ENCODE measurements at places on chromosomes 11 and 22.

GRCh38 chr11:24422376-24422775 is 74.5 kb upstream of the LUZP2 start:
- DNase-seq = no peak

GRCh38 chr22:47392729-47393128 is 630.3 kb downstream of the TBC1D22A start:
- no peak for DNase-seq

- DNase-seq = no peak
Measured at GRCh38 chr11:102061276-102061675, 14.0 kb downstream of the CFAP300 start.

DNA sequence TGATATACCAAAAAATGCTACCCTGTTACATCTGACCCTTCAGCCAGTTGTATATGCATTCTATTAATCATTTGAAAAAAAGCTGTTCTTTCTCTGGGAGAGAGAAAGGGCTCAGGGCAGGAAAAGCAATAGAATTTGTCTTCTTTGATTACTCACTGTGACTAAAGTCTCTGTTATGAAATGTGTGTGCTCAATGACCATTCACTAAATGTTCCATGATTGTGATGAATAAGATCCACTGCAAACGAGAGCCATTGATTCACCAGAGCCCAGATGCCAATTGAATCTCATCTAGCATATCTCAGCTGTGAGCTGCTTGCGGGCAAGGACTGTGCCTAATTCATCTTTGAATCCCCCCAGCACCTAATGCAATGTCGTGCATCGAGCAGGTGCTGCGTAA is 184.3 kb downstream of the OPCML start:
- DNase-seq = no peak

GRCh38 chr11:2929531-2929949 is 320 bp upstream of the PHLDA2 start:
- no peak for DNase-seq

- DNase-seq = no peak
Measured at GRCh38 chr11:73716153-73717056, 44.5 kb downstream of the RAB6A start.

DNA sequence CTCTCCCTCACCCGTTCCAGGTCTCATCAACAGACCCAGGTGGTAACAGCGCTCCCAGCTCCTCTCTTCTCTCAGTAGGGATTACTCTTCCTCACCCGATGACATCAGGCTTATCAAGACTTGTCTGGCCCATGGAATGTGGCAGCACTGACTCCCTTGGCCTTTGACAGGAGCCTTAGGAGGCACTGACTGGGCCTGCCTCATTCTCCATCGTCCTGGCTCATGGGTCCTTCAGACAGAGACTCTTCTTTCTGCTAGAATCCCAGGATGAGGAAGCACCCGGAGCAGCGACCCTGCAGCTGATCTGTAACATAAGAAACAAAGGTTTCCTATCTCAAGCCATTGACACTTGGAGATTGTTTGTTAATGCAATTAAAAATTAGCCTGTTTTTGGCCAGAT is 1063.6 kb downstream of the TBC1D22A start:
- no peak for DNase-seq

DNA sequence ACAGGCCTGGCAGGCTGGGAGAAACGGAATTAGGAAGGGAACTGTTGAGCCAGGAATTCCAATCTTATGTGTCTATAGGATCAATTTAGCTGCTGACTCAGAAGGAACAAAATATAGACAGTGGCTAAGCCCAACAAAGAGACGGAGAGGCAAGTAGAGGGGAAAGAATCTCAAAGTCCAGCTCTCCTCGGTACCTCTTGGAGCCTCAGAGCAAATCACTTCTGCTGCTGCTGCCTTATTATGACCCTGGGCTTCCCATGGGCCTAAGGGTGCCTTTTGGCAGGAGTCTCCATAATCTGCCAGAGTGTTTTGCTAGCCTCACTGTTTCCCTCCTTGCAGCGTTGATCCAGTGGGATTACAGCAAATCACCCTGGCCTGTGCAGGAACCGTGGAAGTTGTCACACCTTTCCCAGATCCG is 31.7 kb downstream of the PAX6 start:
- DNase-seq = no peak

DNA sequence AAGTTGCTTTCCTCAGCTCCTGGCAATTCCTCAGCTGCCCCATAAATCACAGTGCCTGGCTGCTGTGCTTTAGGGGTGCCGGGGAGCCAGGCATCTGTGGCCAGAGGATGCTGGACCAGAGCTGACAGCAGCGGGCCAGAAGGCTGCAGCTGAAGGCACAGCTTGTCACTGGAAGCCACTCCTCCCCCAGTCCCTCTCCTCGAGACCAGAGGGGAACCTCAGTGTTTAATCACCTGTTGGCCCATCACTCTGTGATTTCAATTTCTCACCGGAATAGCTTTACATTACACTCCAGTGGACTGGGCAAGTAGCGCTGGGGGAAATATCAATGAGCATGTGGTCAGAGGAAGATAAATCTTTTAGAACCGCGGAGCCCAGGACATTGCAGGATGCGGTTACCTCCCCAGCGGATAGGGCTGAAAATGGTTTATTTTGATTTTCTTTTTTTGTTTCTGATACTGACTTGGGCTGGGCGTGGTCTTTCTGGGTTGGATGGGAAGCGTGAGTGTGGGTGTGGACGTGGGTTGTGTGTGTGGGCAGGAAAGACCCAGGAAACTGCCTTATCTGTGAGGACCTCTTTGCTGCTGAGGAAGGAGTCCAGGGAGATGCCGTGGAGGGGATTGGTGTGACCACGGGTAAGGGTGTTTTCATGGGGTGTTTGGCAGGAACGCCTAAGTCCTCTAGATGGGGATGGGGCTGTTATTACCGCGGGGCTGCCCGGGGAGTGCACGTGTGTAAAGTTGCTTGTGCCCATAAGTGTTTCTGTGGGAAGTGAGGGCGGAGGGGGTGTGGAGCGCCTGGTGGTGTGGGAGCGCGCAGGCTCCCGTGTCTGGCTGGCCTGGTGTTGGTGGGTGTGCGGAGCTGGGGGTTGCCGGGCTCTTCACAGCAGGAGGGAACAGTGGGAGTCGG is 4.0 kb downstream of the DAGLA start:
- no peak for DNase-seq

DNA sequence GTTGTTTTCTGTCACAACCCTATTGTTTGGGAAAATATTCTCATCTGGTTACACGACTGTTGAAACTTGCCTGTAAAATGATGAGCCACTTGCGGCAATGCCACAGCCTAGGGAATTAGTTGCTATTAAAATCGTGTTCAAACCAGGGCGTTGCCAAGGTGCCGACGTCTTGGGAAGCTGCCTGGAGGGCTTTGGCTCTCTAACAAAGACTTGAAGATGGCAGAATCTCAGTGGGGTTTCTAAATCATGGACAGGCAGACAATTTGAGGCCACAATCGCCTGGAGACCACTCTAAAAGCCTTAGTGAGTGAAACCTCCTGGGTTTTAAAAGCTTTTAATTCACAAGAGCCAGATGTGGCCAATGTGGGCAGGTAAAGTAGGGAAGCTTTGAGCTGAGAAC is 117.2 kb upstream of the BMAL1 start:
- DNase-seq = no peak

GRCh38 chr11:70031631-70032469 is 46.3 kb upstream of the ANO1 start:
- DNase-seq = no peak

DNA sequence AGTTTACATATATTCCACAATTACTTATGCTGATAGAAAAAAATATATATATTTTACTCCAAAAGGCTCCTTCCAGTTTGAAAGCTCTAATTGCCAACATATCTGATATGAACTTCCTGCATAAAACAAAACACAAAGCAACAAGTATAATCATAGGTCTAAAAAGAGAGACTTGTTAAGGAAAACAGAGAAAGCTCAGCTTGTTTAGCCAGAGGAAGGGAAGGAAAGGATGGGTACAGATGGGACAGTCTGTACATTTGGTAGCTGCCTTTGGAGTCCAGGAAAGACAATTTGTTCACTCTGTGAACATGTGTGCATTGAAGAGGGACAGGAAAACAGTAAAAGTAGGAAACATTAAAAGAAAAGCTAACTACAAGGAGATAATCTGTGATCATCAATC is 45.7 kb upstream of the AKIP1 start:
- DNase-seq = no peak

DNA sequence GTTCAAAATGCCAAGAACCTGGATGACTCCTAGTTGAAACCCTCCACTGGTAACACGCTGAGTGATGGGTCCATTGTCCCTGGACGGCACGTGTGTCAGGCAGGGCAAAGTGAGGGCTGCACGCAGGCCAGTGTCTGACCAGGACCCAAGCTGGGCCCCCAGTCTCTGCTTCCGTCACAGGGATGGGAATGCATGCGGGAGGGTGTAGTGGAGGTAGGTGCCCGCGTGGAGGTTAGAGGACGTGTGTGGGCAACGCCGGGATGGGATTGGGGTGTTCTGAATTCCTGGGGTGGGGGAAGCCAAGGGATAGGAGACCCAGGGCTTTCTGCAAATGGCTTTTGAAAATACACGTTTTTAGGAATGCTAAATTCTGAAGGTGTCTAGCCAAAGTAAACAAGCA is 943.3 kb downstream of the BRD1 start:
- no peak for DNase-seq

DNA sequence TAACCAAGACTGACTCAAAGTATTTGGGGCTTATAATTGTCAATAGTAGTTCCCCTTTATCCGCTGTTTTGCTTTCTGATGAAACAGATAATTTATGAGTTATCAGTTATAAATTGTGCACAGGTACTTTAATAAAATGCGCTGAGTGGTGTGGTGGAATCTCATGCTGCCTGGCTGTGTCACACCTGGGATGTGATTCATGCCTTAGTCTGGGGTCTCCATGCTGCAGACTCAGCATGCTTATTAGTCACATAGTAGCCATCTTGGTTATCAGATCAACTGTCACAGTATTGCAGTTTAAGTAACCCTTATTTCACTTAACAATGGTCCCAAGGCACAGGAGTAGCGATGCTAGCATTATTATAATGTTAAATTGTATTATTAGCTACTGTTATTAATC is 995.2 kb downstream of the NTM start:
- DNase-seq = no peak

GRCh38 chr11:115263799-115264656 is 240.2 kb downstream of the CADM1 start:
- DNase-seq = no peak

- DNase-seq = no peak
Measured at GRCh38 chr11:73645121-73645969, 1.0 kb upstream of the PLEKHB1 start.

GRCh38 chr11:93524858-93525257 is 18.3 kb downstream of the SMCO4 start:
- DNase-seq = no peak

DNA sequence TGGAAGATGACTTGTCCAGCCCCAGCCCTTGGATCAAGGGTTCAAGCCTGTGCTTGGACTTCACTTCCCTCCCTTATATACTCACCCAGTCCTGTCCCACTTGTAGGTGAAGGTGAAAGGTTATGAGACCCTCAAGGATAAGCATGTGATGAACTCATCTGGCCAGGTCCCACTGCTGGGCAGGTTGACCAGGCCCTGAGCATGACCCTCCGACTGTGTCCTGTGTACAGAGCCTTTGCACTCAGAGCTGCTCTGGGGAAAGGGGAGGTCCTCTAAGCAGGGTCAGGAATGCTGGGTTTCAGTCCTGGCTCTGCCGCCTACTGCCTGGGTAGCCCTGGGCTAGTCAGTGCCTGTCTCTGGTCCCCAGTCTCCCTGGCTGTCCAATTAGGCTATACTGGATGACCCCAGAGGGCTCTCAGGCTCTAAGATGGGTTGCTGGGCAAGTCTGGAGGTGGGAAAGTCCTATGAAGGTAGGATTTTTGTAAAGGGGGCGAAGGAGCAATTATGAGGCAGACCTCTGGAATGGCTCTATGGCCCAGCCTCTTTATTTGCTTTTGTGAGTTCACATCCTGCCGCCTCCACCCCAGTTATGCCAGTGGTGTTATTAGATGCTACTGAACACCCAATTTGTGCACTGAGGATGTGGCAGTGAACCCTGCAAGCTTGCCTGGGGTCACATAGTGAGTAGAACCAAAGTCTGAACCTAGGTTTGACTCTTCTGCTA is 14.1 kb downstream of the DGAT2 start:
- no peak for DNase-seq

GRCh38 chr11:7793233-7793632 is 3.5 kb downstream of the OR5P2 start:
- no peak for DNase-seq

DNA sequence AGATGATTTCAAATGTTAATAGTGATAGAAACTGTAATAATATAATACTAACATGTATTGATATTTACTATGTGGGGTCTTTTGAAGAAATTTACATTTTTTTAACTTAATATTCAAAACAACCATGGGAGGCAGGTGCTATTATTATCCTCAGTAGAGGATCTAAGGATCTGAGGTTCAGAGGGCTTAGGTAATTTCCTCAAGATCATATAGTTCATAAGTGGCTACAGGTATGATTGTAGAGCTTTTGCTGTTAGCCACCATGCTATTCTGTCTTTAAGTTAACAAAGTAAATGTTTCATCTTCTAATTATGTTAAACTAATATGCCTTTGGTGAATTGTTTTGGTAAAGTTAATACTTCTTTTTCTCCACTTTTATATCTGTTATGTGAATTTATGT is 83.6 kb downstream of the PDE3B start:
- DNase-seq = no peak

- DNase-seq = no peak
Measured at GRCh38 chr11:29783506-29783905, 233.3 kb downstream of the KCNA4 start.

DNA sequence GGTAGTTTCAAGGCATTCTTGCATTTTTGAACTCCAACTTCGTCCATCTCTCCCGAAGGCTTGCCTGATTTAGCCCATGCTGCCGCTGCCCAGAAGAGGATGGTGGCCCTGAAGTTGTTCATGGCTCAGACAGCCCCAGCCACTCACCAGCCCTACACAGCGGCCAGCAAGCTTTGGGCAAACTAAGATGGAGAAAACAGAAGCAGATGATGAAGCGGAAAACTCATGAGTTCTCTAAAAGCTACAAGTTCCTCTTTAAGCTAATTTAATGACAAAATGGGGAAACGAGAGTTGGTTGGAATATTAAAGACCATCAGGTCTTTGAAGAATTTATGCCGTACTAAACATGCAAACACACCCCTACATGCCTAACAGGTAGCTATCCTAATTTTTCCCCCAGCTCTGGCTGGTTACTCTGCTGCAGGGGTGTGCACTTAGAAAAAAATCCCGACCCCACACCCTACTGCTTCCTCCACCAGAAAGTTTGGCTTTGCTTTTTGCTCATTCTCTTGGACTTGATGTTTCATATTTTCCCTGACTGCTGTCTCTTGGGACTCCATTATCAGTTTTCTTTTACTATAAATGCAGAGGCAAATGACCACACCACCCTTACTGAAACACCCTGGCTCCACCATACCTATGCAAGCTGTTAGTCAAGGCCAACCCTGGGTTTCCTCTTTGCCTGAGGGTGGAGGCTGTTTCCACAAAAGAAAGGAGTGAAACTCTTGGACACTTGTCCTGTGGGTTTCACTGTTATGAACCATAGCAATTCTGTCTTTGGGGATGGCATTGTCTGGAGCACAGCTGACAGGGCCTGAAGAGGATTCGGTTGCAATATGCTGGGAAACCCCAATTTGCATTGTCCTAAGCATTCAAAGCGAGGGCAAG is at the start of gene MPEG1:
MPEG1 (minus strand) TSS at position 184 of the 888 bp plus-strand sequence; CDS start at position 122, 62 bp downstream.
- DNase-seq = no peak

- DNase-seq = no peak
Measured at GRCh38 chr11:67387069-67387468, 4.7 kb upstream of the RAD9A start.

- no peak for DNase-seq
Measured at GRCh38 chr11:105137286-105137685, 2.3 kb downstream of the CARD18 start.

Data from SK-N-DZ (cell line).